ENCODE measurements at places on chromosomes 5 and 9. TPM values are rescaled to one million over a fixed set of nuclear protein-coding genes. Genes with fewer than 3 reads are reported as not detected.

TLX3 gene
- not detected for total RNA-seq

SHC3 gene
- 0.17 TPM for total RNA-seq

C9orf72 gene
- total RNA-seq: 12.5 TPM

LTC4S gene
- 0.52 TPM for total RNA-seq

TMEM174 gene
- total RNA-seq: not detected

TIGD6 gene
- total RNA-seq: 5.8 TPM

ZNF462 gene
- 2.9 TPM for total RNA-seq

POLR3G gene
- total RNA-seq: 2.3 TPM

PCDHB11 gene
- total RNA-seq: 0.43 TPM

STPG3 gene
- total RNA-seq: not detected

SLCO6A1 gene
- not detected for total RNA-seq

IL9 gene
- not detected for total RNA-seq

HAND1 gene
- not detected for total RNA-seq

PCDHB5 gene
- 0.43 TPM for total RNA-seq

Data from dermis lymphatic vessel endothelial cell (primary cell).